WERI-Rb-1 (cell line): ENCODE measurements at places on chromosomes 11 and 22.

DNA sequence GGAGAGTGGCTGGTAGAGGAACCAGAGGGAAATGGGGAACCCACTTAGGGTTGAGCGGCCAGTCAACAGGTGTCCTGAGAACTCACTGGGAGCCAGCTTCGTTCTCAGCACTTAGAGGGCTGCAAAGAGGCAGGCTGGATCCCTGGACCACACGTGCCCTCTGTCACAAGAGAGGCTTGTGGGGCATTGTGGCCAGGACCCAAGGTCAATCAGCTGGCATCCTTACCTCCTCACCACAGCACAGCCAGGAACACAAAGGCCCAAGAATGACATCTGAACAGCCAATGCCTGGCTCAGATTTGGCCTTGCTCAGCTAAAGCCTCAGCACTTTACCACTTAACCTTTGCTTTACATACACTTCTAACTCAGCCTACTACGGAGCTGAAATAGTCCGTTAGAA, 7.4 kb downstream of the MAPK8IP1 start:
- no peak for DNase-seq

- no peak for DNase-seq
Measured at GRCh38 chr11:35105319-35106079, 33.5 kb upstream of the CD44 start.

- no peak for DNase-seq
Measured at GRCh38 chr22:32661296-32661695, 140.2 kb upstream of the TIMP3 start.

DNA sequence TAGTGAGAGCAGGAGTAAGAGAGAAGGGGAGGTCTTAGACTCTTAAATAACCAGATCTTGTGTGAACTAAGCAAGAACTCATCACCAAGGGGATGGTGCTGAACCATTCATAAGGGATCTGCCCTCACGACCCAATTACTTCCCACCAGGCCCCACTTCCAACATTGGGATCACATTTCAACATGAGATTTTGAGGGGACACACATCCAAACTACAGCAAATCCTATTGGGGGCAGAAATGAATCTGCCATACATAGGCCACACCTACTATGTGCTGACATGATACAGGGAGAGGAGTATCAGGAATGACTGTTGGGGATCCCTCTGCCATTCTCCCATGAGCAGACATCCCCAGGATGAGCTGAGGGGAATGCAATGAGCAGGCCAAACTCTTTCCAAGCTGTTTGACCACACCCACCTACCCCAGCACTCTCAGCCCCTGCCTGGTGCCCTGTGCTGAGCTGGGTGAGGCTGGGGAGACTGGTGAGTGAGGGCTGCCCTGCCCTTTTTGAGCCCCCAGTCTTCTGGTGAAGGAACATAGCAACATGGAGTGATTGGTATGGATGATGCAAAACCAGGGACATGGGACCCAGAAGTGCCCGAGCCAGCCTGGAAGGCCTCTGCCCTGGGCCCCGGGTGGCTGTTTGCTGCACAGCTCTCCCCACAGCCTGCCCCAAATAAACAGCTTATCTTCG, 1.2 kb upstream of the GTSE1 start:
- peak; percentile 19 for DNase-seq

DNA sequence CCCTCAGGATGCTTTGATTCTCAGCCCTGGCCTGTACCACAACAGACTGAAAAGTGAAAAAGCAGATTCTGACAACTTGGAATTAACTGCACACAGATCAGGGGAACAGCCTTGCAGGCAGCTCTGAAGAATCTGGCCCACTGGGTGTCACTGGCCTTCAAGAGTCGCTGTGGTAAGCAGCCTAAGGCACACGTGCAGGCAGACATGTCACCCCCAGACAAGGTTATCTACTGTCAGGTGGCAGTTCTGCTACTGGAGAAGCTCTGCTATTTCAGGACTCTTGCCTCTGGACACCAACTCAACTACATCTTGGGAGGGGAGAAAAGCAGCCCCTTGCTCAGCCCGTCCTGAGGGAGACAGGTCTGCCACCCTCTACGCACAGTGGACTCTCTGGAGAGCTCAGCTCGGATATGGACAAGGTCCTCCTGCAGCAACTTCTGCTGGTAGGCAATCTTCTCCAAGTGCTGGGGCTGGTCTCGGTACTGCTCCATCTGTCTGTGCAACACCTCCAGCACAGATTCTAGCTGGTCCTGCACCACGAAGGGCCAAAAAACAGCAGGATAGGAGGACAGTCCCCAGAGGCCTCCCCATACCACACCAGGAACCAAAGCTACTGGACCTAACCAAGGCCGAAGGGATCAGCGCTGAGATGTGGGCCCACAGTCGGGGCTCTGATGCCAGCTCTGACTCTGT, 63.0 kb downstream of the C11orf58 start:
- no peak for DNase-seq

DNA sequence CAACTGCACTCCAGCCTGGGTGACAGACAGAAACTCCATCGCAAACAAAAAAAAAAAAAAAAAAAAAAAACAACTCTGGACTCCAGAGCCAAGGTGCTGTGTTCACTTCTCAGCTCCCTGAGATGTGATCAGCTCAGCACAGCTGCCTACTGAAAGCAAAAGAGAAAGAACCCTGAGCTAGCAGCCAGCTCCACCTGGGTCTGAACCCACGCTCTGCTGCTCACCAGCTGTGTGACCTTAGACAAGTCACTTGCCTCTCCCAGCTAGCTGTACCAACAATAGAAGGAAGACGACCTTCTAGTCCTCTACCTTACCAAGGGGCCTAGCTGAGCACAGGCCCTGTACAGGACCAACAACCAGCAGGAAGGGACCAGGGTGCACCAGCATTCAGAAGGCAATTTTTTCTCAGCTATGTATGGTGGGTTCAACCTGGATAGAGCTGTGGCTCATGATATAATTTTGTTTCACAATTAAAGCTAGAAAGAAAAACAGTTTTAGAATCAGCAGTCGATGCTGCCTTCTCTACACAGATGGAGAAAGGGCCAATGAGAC, 3.8 kb downstream of the DGCR2 start:
- no peak for DNase-seq

DNA sequence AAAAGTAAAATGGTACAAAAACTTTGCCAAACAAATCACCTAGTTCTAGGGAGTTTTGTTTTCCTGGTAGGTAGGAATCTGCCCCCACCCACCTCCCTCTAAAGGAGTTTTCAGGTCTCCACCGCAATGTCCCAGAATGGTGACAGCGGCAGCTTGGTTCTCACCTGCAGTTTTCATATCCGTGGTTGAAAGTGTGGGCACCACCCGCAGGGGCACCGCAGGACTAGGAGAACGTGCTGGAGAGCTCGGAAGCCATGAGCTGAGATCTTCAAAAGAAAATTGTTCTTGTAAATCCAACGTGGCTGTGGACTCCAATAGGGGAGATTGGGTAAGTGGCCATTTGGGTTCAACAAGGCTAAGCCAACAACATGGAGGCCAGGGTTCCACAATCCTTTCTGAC, 10.8 kb downstream of the NFRKB start:
- DNase-seq = no peak

DNA sequence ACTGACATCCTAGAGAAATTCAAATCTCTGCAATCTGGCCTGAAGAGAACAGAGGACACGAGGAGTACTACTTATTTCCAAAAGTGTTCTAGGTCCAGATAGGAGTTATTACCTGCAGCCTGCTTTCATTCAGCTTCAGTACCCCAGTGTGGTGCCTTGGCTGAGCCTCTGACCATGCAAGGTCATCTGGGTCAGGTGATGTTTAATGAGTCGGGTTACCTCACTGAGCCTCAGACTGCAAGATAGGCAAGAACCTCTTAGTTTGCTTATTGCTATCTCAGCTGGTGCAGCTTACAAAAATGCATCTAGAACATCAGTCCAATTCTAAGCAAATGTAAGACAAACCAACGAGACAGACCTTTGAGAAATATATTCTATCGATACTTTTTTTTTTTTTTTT, 9.5 kb upstream of the NF2 start:
- no peak for DNase-seq
